Gastroesophageal sphincter (tissue), 4 donors: ENCODE measurements at places on chromosomes 3 and 15.

GRCh38 chr3:122092460-122093165 lies 37.5 kb downstream of the CD86 start:
- ATAC-seq: no peak

DNA sequence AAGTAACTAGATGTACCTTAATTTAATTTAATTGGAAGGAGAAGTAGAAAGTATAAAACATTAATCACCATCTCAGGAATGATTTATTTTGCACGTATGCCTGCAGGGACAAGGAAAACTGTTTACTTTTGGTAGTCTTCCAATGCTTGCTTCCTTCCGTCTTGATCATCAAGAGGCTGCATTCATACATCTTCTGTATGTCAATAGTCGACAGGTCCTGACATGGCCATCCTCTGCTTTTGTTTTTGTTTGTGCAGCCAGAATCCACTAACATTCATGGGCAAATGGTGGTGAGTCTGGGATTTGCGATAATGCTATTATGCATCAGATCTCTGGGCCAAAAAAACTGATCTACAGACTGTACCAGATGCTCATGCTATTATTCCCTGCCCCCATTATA lies 56.6 kb upstream of the ZPLD1 start:
- ATAC-seq: no peak

DNA sequence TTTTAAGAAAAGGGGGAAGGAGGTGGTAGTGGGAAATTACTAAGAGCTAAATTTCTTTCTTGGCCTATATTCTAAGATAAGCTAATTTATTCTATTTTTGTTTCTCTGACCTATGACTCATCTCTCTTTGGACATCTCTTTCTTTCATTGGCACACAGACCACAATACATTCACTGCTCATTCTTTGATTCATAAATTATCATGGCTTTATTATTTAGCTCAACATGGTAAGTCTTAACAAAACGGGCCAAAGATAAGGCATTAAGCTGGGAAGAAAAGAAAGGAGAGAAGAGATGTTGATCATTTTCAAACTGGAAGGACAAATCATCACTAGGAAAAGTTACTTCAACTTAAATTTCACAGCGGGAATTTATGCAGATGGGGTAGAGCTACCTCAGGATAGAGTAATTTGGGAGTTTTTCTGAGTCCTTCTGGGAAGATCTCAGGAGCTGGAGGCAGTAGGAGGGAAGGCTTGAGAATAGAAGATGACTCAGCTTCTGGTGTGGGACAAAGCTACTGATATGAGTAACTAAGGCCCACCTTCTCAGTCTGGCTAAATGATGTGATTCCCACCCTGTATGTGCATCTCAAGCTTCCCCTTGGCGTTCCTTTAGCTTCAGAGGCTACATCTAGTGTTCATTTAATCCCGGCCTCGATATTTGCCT lies 7.5 kb upstream of the ALCAM start:
- no peak for ATAC-seq

DNA sequence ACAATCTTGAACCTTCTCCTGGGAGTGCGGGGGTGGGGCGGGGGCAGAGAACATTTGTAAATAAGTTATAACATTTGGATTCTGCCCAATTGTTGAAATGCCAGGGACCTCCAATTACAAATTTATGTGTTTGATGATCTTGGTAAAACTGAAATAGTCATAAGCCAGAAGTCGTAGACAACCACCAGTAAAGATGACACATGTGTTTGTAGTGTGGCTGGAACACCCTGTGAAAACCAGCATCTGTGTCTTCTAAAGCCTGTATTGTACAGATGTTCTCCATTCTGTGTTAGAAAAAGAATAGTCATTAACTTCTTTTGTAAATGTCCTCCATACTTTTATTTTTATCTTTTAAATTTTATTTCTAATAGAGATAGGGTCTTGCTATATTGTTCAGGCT lies 61.8 kb downstream of the ARIH1 start:
- no peak for ATAC-seq

GRCh38 chr3:152200476-152201420 lies 68.0 kb upstream of the MBNL1 start:
- ATAC-seq: no peak
